PC-3 (cell line): ENCODE measurements at places on chromosomes 11 and 22.

DNA sequence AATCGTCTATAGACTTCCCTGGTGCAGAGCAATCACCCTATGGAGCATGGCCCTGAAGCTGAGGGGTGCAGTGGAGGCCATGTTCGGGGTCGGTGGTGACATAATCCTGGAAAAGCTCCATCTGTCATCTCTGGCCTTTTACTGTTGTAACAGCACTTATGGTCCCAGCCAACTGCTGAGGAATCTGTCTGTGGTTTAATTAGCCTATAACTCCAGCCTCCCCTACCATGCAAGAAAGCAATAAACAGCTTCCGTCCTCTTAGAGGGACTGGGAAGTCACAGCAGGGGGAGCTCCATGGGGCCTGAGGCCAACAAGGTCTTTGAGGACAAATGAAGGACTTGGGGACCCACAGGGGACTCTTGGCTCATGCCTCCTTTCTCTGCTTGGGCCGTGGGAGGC is 159.1 kb upstream of the NECTIN1 start:
- DNase-seq = no peak

GRCh38 chr11:65558002-65558929 is at the start of gene LTBP3:
Gene LTBP3, minus strand, starts transcription at chr11:65558359. Its CDS starts 400 bp downstream, at chr11:65557959.
- peak; percentile 72 for DNase-seq

DNA sequence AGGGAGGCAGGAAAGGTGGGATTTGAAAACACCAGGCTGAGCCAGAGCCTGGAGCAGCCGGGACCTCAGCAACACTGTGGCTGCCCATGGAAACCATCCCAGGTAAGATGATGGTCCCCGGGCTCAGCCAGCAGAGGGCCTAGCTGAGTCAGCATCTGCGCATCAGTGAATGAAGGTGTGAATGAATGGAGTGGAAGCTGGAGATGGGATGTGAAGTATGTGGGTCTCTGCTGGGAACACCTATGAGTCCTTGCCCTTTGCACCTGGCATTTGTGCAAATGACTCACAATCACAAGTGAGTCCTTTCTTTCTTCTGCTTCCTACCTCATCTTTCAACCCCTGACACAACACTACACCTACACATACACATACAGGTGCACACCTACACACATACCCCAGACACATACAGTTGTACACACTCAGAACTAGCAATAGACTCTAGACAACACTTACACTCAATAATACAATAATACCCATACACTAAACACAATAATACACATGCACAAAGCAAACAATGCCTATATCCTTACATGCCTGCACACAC is 62.8 kb upstream of the PRDM11 start:
- DNase-seq = peak; percentile 54

- no peak for DNase-seq
These were observed 88.2 kb upstream of the OR9Q1 start for GRCh38 chr11:57935402-57936049.

DNA sequence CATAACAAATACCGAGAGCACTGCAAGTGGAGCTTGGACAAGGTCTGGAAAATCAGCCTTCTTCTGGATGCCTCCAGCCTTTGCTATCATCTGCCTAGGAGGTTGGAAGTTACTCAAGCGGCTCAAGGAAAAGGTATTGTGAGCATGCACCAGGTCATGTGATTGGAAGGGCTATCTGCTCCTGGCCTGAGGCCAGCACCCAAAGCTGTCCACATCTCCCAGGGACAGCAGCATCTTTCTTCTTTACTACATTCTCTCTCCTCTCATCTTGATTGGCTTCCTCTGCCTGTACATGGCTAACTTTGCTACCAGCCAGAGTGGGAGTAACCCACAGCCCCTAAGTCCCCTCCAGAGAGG is 44.2 kb upstream of the AMPD3 start:
- DNase-seq = no peak

- no peak for DNase-seq
These were observed 100.8 kb downstream of the LDLRAD3 start for GRCh38 chr11:36044636-36045035.

DNA sequence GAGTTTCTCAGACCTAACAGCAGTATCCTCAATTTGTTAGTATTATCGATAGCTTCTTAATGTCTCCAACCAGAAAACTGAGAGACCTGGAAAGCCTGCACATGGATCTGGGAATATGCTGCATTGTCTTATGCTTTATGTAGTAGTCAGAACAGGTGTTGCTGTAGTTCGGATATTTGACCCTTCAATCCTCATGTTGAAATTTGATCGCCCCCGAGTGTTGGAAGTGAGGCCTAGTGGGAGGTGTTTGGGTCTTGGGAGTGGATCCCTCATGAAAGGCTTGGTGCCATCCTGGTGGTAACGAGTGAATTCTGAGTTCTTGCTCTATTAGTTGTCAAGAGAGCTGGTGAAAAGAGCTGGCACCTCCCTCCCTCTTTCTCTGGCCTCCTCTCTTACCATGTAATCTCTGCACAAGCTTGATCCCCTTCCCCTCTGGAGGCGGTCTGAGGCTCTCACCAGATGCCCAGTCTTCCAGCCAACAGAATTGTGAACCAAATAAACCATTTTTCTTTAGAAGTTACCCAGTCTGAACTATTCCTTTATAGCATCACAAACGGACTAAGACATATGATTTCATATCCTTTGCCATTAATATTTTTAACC is 227.1 kb downstream of the DDX10 start:
- no peak for DNase-seq

DNA sequence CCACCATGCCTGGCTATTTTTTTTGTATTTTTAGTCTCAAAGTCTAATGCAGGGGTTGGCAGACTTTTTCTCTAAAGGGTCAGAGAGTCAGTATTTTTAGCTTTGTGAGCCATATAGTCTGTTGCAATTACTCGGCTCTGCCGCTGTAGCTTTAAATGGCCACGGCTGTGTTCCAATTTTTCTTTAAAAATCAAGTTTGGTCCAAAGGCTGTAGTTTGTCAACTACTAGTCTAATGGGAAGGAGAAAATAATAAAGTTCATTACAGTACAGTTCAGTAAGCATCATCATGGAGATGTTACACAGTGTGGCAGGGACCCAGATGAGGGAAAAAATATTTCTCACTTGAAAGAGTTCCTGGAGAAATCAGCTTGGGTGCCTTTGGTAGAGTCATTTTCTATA is 107.6 kb downstream of the CSNK2A3 start:
- DNase-seq = no peak

- peak; percentile 70 for DNase-seq
These were observed 5.6 kb downstream of the DDB2 start for GRCh38 chr11:47220401-47220821.

- no peak for DNase-seq
These were observed 291.0 kb downstream of the GUCY1A2 start for GRCh38 chr11:106727256-106727655.

- DNase-seq = peak; percentile 58
These were observed 60.4 kb downstream of the SFI1 start for GRCh38 chr22:31556627-31557203.

GRCh38 chr11:19905280-19905853 is 192.7 kb downstream of the NAV2 start:
- DNase-seq = peak; percentile 48

GRCh38 chr11:36352922-36353321 is 56.8 kb downstream of the PRR5L start:
- DNase-seq = no peak

GRCh38 chr11:3165152-3165705 is at the start of gene OSBPL5:
Gene OSBPL5, minus strand, starts transcription at chr11:3165310. Its CDS starts 36,162 bp downstream, at chr11:3129148.
- DNase-seq = peak; percentile 69

DNA sequence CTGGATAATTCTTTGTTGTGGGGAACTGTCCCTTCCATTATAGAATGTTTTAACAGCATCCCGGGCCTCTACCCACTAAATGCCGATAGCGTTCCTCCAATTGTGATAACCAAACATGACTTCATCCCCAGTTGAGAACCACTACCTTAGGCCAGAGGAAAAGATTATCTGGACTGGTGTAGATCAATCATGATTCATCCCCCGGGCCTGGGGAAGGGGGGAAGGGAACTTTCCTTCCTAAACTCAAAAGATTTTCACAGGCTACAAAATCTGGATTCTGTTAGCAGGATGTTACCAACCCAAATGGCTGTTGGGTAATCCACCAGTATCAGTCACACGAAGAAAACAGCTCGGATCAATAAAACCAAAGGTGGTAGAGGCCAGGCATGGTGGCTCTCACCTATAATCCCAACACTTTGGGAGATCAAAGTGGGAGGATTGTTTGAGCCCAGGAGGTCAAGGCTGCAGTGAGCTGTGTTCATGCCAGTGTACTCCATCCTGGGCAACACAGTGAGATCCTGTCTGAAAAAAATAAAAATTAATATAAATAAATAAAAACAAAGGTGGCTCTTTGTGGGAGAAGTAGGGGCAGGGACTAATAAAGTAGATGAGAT is 10.1 kb downstream of the CTR9 start:
- no peak for DNase-seq

GRCh38 chr22:29574762-29575450 is 6.0 kb downstream of the NIPSNAP1 start:
- DNase-seq = no peak

DNA sequence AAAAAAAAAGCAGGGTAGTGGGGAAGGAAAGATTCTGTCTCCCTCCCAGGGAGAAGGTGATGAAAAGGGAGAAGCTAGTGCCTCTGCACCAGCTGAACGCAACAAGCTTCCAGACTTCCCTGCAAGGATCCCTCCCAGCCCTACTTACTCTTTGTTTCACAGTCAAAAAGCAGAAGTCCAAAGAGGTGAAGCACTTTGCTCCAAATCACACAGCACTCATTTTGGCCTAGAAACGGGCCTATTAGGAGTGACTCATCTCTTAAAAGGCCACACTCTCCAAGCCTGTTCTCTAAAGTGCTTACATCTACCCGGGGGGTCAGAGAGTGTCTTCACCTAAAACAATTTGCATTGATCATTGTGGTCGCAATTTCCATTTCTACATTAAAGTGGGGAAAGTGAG is 17.7 kb upstream of the GRK3 start:
- no peak for DNase-seq

DNA sequence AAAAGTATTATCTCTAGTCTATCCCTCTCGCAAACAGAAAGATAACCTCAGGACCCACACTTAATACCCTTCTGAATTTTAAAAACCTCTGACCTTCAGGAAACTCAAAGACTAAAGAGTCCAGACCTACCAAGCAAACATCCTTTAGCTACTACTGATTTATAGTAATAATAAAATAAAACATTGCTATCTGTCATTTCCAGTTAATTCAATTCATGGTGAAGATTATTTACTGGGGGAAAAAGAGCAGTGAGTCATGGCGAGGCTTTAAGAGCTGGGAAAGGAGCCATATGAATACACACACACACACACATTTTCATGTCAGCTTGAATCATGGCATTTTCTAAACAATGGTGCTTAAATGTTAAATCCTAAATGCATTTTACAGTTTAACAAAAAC is 87.1 kb downstream of the FAM76B start:
- peak; percentile 62 for DNase-seq

- no peak for DNase-seq
These were observed 12.3 kb downstream of the IL17RA start for GRCh38 chr22:17097062-17097461.

DNA sequence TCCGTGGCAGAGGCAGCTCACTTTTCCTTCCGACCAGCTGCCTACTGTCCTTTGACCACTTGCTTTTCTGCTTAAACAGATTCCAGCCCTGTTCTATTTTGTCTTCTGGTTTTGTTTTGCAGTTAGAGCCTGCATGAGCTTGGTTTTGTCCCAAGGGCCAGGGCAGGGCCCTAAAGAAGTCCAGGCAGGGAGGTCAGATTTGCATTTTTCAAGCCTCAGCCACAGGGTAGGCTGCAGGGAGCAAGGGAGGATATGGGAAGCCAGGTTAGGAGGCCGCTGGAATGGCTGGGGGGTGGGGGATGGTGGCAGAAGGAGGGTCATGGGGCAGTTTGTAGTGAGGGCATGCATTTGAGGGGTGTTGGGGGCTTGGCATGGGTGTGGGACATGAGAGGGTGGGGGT is 23.1 kb downstream of the FADD start:
- DNase-seq = no peak
